PC-9 (cell line): ENCODE measurements at places on chromosomes 7 and 10.

GRCh38 chr7:158315326-158315725 is 272.3 kb downstream of the PTPRN2 start:
- no peak for DNase-seq

DNA sequence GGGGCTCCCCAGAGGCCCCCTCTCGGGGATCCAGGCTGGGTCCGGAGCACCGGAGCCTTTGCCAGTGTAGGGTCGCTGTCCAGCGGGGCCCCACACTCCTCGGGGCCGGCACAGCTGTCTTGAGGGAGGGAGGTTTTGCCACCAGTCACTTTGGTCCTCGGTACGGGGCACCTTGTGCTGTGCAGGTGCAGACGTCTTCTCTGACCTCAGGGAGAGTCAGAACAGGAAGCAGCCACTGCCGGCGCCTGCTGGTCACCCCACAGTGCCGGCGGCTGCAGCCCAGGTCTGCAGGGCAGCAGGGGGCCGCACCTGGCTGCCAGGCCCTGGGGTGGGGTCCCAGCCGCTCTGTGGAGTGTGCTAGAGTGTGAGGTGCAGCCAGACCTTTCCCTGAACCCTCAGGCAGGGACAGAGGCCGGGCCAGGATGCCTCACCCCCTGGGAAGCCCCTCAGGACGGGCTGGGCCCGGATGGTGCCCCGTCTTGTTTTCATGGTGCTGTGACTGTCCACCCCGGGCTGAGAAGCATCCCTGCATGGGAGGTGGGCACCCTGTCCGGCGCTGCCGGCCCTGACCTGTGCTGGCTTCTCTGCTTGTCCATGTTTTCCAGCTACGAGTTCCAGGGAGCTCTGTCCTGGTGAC is 8.2 kb downstream of the MAFK start:
- DNase-seq = no peak

DNA sequence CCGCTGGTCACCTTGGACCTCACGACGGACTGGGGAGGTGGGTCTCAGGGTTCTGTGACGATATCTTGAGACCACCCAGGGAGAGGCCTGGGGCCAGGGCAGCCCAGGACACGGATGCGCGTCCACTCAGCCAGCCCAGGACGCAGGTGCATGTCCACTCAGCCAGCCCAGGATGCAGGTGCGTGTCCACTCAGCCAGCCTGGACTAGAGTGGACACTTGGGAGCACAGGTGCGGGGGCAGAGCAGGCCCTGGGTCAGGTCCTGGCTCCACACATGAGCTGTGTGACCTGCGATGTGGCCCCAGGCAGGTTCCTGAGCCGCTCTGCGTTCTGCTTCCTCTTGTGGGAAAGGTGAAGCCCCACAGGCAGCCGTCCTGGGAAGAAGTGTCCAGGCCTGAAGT is 22.2 kb downstream of the KNDC1 start:
- no peak for DNase-seq

DNA sequence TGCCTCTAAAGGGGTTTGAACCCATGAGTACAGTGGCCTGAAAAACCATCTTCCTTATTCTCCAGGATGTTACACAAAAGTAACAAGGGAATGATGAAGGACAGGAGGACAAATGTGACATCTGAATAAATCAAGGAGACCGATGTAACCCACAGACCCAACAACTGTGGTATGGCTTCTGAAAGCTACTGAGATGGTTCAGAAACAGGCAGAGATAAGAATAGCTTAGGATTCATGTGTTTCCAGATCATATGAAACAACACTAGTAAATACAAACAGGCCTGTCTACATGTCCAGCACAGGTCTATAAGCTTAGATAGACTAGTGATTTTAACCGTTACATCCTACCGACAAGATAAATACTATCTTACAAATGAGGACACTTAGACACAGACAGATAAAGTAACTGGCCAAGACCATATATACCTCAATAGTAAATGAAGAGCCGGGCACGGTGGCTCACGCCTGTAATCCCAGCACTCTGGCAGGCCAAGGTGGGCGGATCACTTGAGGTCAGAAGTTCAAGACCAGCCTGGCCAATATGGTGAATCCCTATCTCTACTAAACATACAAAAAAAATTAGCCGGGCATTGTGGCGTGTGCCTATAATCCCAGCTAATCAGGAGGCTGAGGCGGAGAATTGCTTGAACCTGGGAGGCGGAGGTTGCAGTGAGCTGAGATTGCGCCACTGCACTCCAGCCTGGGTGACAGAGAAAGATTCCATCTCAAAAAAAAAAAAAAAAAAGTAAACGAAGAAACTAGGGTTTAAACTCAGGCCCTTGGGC is 88.7 kb downstream of the SORBS1 start:
- no peak for DNase-seq

- no peak for DNase-seq
Measured at GRCh38 chr10:128373831-128374230, 247.6 kb upstream of the MKI67 start.

GRCh38 chr7:5423976-5424748 is 528 bp upstream of the TNRC18 start:
- peak; percentile 98 for DNase-seq

GRCh38 chr7:55083206-55083605 is 64.4 kb downstream of the EGFR start:
- no peak for DNase-seq

DNA sequence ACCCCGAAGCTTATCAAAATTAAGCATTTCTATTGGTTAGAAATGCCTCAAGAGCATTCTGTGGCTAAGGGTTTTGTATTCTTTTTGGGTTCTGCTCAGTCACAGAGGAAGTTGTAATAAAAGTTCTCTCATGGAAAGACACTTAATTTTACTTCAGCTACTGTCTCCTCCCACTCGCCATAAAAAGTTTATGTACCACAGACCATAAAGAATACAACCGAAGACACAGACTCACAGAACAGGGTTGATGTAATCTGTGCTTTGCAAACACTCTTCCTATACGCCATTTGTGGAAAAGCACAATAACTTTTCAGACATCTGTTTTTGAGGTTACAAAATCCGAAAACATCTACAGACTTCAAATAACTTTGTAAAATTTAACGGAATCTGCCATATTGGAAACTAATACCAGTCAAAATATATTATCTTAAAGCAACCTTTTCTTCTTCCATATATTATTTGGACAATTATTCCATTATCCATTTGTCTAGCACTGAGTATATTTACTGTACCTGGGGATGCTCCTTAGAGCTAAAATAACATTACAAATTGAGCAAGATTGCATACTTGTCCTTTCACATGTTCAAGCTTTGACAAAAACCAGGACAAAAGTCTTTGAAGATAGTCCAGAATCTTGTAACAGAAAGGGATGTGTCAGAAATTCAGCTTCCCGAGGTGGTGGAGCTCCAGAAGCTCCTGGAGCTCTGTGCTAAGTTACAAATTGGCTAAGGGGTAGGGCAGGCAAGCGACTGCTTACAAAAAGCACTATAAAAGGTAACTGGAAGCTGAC is 219.0 kb upstream of the MEOX2 start:
- peak; percentile 28 for DNase-seq

GRCh38 chr7:74063646-74064045 is 20.0 kb upstream of the LIMK1 start:
- no peak for DNase-seq

DNA sequence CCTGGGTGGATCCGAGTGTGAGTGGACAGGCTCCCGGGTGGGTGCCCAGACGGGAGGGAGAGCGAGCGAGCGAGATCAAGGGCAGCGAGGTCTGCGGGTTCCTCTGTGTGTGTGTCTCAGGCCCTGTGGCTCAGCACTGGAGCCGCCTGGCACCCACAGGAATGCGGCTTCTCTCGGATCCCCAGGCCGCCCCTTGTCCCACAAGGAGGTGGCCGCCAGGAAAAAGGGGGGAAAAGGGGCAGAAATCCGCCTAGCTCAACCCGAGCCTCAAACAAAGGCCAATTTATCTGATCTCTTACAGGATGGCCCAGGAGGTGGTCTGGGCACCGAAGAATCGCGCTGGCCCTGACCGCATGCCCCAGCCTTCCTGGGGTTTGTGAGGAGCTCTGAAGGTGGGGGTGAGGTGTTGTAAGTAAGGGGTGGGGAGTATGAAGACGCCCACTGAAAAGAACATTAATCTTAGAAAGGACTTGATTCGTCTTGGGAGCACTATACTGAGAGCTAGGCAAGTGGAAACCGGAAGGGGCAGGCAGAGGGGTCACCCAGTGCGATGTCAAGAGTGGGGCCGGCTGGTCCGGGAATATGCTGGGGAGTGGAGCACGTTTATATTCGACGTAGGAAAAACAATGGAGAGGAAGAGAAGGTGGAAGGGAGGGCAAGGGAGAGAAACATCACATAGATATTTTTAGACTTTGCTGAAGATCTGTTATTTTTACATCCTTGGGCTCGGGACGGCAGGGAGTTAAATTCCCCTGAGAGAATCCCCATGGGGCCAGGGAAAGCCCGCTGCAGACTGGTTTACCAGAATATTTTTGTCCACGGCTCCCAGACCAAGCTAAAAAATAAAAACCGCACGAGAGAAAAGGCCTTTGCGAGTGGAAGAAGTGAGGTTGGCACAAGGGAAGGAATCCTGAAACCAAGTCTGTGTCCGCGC is 7.2 kb downstream of the DLX5 start:
- DNase-seq = no peak

DNA sequence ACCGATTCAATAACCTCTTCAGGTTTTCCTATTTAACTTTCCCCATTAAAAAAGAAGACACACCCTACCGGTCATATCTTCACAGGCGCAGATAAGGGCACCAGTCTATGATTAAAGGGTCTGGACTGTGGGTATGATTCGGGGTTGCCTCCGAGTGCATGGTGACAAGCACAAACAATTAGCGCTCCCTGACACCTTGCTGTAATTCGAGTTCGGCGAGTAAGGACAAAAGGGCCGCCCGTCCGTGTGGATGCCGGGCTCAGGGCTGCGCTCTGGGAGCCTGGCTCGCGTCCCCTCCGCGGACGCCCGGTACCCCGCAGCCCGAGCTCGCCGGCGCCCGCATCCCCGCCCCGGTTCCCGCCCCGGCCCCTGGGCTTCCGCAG is 111.9 kb upstream of the RHEB start:
- peak; percentile 73 for DNase-seq

- no peak for DNase-seq
Measured at GRCh38 chr10:131685576-131685975, 215.2 kb upstream of the PPP2R2D start.

GRCh38 chr10:14362104-14362503 is 31.4 kb upstream of the FRMD4A start:
- DNase-seq = no peak

DNA sequence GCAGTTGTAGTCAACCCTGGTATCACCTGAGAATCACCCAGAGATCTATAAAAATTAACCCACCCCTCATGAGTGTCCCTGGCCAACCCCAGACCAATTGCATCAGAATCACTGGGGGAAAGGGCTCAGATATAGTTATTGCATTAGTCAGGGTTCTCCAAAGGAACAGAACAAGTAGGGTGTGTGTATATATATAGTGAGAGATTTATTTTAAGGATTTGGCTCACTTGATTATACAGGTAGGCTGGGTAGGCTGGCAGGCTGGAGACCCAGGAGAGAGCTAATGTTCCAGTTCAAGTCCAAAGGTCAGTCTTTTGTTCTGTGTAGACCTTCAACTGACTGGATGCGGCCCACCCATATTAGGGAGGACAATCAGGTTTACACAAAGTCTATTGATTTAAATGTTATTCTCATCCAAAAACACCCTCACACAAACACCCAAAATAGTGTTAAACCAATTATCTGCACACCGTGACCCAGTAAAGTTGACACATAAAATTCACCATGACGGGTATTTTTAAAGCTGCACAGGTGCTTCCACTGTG is 372.9 kb upstream of the NFE2L3 start:
- DNase-seq = no peak

- DNase-seq = no peak
Measured at GRCh38 chr7:18320422-18320821, 175.1 kb upstream of the HDAC9 start.

GRCh38 chr10:24465124-24465874 is 256.4 kb downstream of the KIAA1217 start:
- DNase-seq = peak; percentile 41

- DNase-seq = no peak
Measured at GRCh38 chr7:128075242-128076095, 44.2 kb upstream of the LRRC4 start.

DNA sequence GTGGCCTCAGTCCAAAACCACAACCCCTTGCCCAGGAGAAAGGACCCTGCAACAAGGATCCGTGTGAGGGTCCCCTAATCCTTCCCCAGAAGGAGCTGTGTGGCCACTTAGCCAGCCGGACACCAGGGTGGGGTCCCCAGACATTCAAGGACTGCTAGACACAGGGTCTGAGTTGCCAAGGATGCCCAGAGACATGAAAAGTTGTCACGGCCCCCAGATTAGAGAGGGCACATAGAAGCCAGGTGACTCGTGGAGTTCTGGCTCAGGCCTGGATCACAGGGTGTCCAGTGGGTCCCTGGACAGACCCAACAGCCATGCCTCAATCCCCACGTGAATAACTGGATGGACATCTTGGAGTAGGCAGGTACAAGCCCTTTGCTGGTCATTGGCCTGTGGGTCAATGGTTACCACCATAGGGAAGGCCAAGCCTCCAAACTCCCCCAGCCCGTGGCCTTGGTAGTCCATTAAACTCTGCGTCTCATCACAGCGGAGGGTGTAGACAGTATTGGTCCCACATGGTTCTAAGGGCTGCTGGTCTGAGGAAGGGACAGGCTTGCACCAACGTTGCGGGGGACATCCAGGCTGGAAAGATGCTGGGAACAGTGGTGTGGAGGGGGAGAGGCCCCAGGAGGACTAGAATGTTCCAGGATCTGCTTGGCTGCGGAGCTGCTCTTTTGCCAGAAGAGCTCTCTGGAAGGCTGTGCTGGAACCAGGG is 205.9 kb upstream of the PPP2R2D start:
- no peak for DNase-seq

DNA sequence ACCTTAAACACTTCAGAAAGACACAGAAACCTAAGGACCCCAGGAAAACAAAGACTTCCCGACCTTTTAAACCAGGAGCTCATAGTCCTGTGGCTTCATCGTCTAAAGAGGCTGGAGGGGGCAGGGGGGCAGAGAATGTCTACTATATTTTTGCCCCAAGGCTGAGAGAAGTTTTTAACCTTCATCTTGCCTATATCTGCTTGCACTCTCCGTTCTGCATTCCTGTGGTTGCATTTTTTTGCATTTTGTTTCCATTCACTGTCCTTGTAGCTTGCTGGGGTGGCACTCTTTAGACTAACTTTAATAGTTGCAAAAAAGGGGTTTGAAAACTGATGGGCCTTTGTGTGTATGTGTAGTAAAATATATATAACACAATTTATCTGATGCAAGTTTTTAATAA is 23.7 kb downstream of the PRKAR2B start:
- DNase-seq = no peak
